ENCODE measurements at places on chromosomes 12 and 14.

DNA sequence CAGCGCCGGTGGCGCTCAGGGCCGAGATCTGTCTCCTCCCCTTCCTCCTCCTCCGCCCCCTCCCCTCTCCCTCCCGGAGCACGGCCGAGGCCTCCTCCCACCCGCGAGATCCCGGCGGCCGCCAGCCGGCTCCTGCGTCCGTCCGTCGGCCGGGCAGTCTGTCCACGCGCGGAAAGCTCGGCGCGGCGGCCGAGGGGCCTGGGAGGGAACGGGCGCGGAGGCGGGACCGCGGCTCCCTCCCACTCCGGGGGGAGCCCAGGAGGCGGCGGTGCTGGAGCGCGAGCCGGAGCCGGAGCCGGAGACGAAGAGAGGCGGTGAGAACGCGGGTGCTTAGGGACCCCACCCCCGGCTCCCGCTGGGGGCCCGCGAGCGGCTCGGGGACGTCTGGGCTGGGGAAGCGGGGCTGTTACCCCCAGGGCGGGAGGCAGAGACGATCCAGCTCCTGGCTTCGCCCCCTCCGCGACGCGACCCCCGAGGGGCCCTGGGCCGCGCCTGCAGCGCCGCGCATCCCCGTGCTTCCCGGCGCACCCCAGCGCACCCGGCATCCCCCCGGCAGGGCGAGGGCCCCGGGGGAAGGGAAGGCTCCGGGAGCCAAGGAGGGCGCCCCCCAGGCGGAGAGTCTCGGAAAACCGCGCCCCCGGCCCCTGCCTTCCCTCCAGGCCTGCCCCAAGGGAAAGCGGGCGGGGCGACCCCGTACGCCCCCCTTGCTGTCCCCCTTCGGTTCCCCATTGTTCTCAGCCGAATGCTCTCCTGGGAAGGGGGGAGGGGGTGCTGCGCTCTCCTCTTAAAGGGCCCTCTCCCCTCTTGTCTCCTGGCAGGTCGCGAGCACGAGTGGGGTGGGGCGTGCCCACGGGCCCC, at the start of gene DTX1:
Gene DTX1, plus strand, starts transcription at position 100 of the 858 bp plus-strand sequence. CDS start 1,463 bp downstream, outside the sequence.
- DNase-seq = peak; percentile 67

GRCh38 chr12:88575361-88575970, 4.8 kb downstream of the KITLG start:
- no peak for DNase-seq

- no peak for DNase-seq
These were observed 48.5 kb downstream of the BAZ2A start for GRCh38 chr12:56581418-56582145.

GRCh38 chr12:49664591-49665239, 41.4 kb downstream of the PRPF40B start:
- DNase-seq = no peak

Measured in activated T-cell treated with anti-CD3 and anti-CD28 coated beads, Interleukin-2, amount 50 U/mL, for 24 hours (primary cell).